Stimulated activated naive CD8-positive, alpha-beta T cell treated with anti-CD3 and anti-CD28 coated beads, Interleukin-15, Interleukin-2, amounts not matched to agents 100 U/mL and 50 U/mL, for 24 hours (primary cell): ENCODE measurements at places on chromosomes 5 and 9.

DNA sequence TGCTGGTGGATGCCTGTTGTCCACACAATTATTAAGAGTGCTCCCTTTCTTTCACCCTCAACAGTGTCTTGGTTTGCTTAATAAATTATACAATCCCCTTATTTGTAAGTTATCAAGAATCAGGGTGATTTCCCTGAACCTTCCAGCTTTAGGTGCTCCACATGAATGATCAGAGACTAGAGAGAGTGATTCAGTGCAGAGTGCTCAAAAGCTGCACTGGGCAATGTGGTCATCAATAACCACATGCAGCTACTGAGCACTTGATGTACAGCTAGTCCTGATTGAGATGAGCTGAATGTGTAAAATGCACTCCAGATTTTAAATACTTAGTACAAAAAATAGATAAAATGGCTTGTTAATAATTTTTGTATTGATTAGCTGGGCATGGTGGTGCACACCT, 76.8 kb upstream of the TRIO start:
- no peak for DNase-seq

GRCh38 chr5:144594919-144595318, 424.2 kb downstream of the KCTD16 start:
- no peak for DNase-seq

GRCh38 chr9:120151806-120152205, 428.2 kb downstream of the CDK5RAP2 start:
- no peak for DNase-seq

DNA sequence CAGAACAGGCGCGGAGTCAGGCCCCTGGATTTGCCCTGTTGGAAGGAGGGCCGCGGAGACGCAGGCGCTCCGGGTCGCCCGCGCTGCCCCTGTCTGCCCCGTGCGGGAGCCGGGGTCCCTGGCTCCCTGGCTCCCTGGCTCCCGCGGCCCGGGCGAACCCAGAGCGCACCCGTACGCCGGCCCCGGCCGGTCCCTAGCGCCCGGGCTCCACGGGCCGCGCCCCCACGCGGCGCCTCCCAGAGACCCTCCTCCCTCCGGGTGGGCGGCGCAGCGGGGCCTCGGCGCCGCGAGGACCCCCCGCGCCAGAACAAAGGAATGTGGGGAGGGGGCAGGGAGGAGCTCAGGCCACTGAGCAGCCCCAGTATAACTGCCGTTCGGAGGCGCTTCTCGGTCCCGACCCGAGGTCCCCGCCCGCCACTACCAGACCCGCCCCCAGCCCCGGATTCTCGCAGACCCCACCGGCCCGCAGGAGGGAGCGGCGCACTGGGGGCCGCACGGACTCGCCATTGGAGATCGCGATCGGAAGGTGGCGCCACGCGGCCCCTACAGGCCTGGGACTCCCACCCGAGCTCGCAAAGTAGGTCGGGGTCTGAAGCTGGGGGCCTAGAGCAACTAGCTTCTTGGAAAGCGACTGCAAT, 2.4 kb downstream of the NFIL3 start:
- peak; percentile 54 for DNase-seq

GRCh38 chr5:142307146-142307890, 17.5 kb downstream of the SPRY4 start:
- DNase-seq = no peak

GRCh38 chr9:103037508-103038477, 42.7 kb downstream of the CYLC2 start:
- no peak for DNase-seq

- DNase-seq = no peak
These were observed 185.2 kb upstream of the RGMB start for GRCh38 chr5:98588215-98588614.
